Jurkat, Clone E6-1 (cell line): ENCODE measurements at places on chromosomes 12 and 14.

- no peak for DNase-seq
Measured at GRCh38 chr12:2489275-2489674, 305.5 kb upstream of the FKBP4 start.

- DNase-seq = peak; percentile 49
Measured at GRCh38 chr12:32302218-32303173, 96.9 kb upstream of the FGD4 start.

DNA sequence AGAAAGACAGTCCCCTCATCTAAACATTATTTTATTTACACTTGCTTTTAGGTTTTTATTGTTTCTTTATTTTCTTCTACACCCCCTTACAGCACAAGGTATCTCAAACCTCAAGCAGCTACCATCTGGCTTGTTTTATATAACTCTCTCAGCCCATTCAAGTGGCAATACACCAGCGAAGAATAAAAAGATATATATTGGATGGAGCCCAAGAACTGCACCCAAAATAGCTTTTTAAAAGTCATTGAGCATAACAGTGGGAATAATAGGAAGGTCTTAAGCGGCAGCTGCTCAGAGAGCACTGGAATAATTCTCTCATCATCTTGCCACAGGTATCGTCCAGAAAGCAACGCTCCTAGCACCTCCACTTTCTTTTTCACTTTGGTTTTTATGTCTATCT is 322.5 kb downstream of the SYT1 start:
- DNase-seq = no peak

DNA sequence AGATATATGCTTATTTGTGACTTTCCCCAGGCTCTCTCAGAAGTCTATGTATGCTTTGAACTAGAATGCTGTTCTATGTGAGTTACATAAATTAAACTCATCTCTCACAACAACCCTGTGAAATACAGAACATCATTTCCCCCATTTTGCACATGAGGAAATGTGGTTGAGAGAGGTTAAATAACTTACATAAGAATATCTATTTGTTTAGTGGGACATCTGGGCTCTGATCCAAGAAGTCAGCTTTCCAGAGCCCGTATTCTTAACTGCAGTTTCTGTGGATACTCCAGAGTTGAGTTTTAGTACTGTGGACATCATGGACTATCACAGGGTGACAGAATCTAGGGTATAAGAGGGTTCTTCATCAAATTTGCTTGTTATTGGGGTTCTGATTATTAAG is 242.5 kb upstream of the ARHGAP5 start:
- DNase-seq = no peak

DNA sequence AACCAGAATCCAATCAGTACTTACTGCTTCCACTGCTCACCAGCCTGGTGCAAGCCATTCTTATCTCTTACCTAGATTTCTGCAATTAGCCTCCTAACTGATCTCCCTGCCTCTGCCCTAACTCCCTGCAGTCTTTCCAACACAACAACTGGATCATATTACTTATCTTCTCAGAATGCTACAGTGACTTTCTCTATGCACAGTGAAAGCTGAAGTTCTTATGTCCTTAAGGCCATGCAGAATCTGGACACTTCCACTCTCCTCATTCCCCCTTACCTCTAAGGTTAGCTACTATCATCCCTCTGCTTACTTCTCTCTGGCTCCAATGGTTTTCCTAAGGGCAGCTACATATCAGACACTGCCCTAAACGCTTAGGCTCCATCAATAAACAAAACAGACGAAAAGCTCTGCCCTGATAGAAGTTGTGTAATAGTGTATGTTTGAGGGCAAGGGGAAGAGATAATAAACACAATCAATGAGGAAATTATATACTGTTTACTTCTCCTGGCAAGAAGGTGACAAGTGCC is 4.0 kb downstream of the KTN1 start:
- DNase-seq = no peak

- DNase-seq = peak; percentile 55
Measured at GRCh38 chr14:68248481-68249255, 429.1 kb downstream of the RAD51B start.

GRCh38 chr14:21215879-21216251 is 53.4 kb downstream of the HNRNPC start:
- peak; percentile 61 for DNase-seq

GRCh38 chr12:69385038-69385437 is 25.5 kb downstream of the YEATS4 start:
- DNase-seq = no peak

GRCh38 chr12:82953397-82953796 is 266.7 kb downstream of the TMTC2 start:
- no peak for DNase-seq

DNA sequence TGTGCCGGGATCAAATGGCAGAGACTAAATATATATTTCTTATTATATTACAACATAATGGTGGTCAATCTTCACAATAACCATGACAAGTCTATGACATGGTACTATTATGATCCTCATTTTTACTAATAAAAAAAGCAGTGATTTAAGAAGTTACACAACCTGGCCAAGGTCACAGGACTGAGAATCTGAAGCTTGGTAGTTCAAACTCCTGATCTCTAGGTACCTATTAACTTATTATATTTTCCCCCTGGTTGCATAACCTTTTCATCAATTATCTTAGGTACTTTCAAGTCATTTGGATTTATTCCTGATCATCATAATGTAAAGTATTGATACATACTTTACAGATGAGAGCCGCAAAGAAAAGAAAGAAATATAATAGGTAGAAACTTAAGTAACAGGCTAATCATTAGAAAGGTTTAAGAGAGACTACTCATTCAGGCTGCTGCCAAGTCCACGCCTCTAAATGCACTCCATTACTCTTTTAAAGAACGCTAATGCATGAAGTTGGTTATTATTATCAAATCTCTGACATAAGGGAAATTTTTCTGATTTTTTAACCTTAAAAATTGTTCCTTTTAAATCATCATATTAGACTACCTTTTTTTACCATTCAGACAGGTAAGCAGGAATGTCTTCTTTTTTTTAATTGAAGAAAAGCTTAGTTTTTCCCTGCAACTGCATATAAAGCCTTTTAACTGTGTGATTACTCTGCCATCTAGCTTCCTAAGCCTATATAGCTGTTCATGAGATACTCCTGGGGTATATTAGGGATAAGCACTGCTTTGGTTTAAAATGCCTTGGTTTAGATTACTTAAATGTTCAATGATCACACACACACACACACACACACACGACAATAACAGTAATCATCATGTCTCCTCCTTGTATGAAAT is 35.6 kb downstream of the RPS29 start:
- peak; percentile 10 for DNase-seq

DNA sequence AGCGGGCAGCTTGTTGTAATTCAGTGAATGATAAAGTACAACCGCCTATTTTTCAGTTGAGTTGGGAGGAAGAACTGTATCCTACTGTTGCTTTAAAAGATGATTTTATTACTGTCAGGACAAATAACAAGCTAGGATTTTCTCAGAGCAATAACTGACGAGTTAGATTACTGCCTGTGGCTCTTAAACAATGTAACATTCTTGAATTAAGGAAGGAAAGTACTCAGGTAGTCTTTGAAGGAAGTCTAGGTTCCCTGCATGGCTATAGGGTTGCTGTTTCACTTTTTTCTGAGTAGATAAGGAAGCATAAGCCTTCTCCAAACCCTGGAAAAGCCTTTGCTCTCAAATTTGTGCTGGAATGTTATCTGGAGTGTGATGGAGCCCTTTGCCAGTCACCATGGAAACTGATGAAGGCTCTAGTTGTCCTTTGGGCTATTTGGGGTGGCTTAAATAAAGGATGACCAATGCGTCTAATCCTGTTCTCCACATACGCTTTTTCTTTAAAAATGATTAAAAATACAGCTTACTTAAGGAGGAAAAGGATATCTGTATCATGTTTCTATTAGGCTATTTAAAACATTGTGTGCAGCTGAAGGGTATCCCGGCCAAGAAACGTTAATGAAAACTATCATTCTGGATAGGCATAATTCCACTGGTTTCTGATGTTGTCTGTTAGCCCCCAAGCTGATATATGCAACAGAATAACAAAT is 17.7 kb downstream of the NUBPL start:
- no peak for DNase-seq
